ENCODE measurements at places on chromosomes 1 and 21.

- DNase-seq = no peak
These were observed 1495.3 kb downstream of the MRPL39 start for GRCh38 chr21:24112020-24112419.

- no peak for DNase-seq
These were observed 592.5 kb downstream of the PTPRU start for GRCh38 chr1:29828526-29829447.

DNA sequence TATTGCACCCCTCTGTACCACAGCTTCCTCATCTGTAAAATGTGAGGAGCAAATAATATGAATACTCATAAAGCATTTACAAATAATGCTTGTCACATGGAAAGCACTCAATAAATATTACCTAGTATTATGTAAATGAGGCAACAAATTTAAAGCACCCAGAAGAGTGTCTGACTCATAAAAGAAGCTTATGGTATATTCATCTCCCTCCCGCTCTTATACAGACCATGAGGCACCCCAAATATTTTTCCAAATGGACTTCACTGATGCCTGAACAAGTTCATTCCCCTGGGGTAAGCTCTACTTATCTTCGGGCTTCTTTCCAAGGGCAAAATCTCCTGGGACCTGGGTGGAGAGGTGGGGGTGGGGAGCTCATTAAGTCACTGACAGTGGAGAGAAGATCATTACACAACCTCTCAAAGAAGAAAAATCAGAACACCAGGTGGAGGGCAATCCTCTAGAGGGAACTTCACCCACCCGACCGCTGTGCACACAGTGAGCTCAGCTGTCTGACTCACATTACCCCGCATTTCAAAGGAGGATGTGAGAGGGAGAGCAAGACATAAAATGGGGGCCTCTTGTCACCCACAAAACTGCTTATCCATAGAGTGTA lies 166.2 kb downstream of the ASTN1 start:
- DNase-seq = no peak

- DNase-seq = peak; percentile 65
These were observed at the start of gene ADARB1 for GRCh38 chr21:45074048-45074817. ADARB1 (plus strand) TSS chr21:45074580; CDS start chr21:45171657, 97,077 bp downstream.

DNA sequence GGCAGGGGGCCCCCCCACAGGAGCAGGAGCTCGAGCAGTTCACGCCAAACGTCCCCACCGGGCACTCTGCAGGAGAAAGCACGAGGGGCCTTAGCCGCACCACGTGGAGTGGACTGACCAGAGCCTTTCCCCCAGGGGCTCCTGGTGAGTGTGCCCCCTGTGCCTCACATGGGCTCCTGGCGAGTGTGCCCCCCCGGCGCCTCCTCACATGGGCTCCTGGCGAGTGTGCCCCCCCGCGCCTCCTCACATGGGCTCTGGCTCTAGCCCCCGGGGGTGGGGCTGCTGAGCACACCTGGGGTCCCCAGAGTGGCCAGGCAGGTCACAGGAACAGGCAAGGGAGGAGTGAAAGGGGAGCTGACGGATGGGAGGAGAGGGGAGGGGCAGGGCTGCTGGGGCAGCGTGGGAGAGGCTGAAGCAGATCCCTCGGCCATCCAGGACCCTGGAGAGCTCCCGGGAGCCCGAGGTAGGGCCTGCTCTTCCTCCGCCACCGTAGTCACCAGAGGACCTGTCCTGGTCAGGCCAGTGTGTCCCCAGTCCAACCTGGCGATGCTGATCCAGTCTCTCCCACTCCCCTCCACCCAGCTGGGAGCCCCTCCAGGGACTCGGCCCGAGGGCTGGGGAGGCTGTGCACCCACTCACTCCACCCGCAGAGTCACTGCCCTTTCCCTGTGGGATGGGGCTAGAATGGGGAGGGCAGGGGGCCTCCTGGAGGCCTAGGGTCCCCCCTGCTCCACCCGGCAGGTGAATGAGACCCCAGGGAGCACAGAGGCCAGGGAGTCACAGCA lies 47.6 kb downstream of the ARHGEF16 start:
- DNase-seq = peak; percentile 28
